Activated naive CD8-positive, alpha-beta T cell treated with anti-CD3 and anti-CD28 coated beads for 36 hours (primary cell): ENCODE measurements at places on chromosomes 7 and 10.

DNA sequence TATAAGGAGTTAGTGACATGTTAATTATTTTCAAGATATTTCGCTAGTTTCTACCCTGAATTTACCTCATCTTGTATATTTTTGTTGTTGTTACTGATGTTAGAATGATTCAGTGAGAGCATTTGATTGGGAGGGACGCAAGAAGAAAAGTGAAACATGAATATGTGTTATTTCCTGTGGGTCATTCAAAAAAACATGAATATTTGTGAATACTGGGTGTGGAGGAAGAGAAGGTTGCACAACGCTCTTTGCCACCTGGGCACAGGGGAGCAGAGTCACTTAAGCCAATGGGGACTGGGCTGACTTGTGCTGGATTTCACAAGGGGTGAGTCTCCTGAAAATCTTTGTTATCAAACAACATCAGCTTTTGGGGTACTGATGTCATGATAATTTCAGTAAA lies 39.5 kb downstream of the AGK start:
- no peak for DNase-seq

GRCh38 chr7:132240821-132241422 lies 335.3 kb downstream of the PLXNA4 start:
- DNase-seq: no peak

DNA sequence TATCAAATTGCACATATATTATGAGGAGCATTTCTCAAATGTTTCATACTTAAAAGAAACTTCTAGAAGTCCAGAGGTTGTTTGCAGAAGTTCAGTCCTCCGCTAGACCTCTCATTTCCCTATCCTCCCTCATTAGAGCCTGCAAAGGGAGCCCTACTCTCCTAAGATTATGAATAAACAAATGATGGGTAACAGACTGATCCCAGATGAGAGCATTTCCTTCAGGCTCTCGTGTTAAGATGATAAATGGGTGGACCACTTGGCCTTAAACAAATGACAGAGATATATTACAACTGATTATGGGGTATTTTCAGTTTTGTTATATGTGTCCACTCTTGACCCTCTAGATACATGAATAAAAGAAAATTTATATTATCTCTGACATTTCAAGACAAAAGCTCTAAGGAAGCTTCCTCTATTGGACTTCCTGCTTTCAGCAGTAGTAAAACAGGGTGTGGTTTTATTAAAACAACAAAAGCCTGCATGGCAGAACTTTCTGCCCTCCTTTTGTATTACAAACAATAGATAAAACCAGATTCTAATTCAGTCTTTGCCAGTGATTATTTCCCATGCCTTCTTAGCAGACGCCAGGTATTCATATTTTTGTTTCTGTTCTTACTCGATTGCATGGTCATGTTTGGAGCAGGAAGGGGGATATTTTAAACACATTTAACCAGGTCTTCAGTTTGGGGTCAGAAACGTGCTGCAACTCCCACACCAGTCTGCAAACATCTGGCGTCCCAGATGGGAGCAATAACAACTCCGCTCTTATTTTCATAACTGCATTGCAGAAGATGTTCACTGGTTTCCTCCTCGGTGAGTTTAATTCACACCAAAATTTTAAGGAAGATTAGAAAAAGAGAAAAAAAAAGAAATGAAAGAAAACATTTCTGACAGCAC lies 52.4 kb upstream of the FAM204A start:
- no peak for DNase-seq

GRCh38 chr10:7795605-7796004 lies 7.6 kb downstream of the ATP5F1C start:
- DNase-seq: no peak

DNA sequence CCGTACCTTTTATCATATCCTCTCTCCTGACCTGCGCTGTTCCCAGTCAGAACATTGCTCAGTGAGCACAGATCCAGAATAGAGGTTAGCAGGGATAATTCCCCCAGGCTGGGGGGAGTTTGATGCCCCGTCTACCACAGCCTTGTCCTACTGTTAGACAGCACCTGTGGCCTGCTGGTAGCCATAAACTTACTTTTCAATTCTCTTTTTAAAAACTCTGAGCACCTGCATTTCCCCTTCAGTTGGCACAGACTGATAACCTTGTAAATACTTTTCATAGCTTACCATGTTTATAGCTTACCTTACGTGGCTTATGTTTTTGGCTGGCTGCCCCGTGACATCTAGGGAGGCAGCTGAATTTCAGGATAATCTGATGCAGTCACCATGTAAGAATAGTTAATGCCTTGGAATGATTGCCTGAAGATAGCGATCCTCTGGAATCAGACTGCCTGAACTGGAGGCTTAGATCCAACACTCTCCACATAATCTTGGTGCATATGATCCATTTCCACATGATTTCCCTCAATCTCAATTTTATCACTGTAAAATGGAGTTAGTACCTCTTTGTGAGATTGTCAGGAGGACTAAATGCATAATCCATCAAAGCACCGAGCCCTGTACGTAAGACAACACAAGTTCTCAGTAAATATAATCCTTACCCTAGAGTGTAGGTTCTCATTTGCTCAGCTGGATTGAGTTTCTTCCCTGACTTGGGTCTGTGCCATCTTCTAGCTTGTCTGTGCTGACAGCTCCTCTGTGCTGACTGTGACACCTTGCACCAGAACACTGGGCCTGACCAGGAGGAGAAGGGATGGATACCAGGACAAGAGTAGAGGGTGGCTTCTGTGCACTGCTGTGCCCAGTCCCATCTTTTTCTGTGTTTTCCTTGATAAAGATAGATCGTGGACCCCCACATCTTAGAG lies 111.7 kb upstream of the GJD4 start:
- DNase-seq: no peak

DNA sequence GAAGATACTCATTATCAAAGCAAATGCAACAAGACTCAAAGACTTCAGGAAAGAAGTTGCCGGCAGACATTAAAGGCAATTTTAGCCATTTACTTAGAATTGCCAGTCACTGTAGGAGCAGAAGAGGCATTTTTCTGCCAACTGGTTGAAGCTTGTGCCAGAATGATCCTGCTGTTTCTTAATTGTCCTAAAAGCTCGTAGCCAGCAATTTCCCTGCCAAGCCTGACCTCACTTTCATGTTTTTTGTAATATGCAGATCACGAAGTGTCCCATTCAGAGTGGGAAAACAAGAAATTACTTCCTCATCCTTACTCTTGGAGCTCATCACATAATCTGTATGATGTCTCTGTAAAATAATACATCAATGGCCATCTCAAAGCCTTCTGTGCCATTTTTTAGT lies 130.9 kb upstream of the ANKRD1 start:
- DNase-seq: no peak

- no peak for DNase-seq
Measured at GRCh38 chr10:101267776-101268175, 38.5 kb upstream of the LBX1 start.

DNA sequence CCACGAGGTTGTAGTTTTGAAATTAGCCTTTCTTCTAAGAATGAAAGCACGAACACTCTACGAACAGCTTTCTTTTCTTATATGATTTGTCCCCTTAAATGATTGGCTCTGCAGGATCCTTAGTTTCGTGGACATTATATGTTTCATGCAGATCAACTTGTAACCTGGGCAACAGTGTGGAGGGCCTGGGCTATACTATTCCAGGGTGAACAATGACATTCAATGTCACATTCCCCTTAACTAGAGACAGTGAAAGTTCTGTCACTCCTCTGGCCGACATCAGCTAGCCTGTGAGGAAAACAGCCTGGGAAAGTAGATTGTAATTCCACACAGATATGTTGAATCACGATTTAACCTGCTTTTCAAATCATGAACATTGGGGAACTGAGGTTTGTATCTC lies 23.4 kb downstream of the TAS2R16 start:
- no peak for DNase-seq

GRCh38 chr10:69329721-69330178 lies 51.5 kb downstream of the HK1 start:
- no peak for DNase-seq

- no peak for DNase-seq
Measured at GRCh38 chr7:47730142-47730541, 148.2 kb upstream of the TNS3 start.

DNA sequence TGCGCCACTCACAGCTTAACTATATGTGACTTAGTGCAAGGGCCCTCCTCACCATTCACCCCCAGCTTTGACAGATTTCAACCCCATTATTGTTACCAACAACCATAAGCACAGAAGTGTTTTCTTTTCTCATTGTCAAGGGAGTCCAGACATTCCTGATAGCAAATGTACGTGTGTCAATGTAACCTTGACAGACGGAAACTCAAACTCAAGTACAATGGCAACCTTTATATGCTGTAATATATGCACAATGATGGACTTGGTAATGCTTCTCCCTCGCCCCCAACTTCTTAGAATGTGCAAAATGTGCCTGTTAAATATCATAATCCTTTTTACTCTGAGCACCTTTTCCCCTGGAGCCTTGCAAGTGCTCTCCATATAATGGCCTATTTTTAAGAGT lies 34.7 kb downstream of the CYCS start:
- no peak for DNase-seq

DNA sequence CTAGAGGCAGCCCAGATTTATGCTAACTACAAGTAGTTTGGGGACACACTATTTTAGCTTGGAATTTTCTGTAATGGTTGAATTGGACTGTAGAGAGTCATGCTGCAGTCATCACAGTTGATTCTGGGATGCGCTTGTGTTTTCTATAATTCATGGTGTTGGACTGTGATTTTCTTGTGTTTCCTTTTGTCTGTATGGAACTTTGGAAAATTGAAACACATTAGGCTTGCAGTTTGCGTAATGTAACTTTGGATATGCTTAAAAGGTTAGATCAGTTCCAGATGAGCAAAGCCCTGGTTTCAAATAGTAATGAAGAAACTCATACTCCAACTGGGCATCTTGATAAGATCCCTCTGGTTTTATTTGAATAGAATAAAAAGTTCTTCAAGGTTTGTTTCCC lies 502.2 kb downstream of the ARL4A start:
- DNase-seq: no peak

DNA sequence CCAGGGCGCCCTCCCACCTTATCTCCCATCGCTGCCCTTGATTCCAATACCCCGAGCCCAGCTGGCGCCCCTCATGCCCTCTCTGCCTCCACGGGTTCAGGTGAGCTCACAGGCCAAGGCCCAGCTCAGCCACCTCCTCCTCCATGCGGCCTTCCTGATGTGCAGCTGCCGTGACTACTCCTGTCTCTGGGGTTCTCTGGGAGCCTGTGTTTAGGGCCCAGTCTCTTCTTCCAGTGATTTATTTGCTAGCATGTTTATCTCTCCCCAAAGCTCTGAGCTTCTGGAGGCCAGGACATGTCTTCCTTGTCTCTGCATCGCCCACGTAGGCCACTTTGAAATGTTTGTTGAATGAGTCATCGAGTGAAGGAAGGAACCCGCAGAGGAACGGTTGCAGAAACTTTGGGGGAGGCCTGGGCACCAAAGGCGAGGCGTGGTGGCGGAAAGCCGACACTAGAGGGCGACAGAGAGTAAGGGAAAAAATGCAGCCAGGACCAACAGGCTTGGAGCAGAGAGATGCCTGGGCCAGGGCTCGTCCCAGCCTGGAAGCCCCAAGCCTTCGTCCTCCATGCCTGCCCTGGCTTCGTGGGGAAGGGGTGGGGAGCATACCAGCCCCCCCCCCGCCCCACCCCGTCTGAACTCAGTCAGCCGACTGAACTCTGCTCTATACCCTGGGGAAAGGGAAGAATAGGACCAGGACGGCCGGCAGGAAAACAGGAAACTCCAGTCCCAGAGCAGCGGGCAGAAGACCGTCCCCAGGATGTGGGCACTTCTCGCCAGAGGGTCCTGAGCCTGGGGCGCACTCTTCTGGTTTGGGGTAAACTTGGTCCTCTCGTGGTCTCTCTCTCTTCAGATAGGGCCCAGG lies 10.9 kb upstream of the HSPB1 start:
- DNase-seq: peak; percentile 90

- DNase-seq: peak; percentile 64
Measured at GRCh38 chr7:150778738-150779301, 21.3 kb downstream of the TMEM176B start.

DNA sequence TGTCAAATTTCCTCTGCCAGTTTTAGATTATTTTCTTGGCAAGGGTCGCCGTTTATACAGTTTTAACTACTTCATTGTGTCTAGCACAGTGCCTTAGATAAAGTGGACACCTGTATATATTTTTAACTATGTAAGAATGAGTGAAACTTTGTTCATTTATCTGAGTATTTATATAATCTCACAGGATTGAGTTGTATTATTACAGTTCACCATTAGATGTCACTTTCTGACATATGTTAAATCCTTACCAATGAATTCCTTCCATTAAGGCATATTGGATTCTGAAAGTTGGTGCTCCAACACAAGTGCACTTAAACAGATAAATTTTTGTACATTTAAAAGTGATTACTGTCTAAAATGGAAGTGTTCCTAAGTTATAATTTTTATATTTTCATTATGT lies 43.0 kb downstream of the ZMYND11 start:
- DNase-seq: no peak

DNA sequence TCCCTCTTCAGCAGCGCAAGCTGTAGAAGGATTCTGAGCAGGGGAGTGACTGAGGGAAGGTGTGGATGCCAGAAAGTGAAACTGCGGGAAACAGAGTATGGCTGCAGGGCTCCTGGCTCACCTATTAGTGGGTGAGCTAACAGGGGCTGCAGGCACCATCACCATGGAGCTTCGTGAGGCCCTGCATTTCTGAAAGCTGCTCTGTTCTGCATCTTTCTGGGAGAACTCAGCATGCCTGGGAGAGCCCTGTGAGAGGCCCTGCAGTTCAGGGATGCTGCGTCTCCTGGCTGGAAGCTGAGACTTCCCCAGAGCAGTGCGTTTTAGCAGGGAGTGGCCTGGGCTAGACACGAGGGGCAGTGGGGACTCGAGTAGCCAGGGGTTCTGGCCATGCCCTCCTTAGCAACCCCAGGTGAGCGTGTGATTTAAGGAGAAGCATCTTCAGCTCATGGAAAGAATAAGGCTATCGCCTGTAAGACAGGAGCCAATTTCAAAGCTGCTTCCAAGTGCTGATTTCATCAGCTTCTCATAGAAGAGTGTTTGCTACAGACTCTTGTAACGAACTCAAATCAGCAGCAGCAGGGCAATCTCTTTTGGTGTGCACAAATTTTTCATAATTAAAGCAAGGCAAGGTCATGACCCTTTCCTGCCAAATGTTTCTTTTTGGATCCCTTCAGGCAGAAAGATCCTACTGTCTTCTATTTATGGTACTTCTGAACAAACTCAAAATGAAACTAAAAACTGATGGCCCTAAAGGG lies 293.6 kb upstream of the ZNF32 start:
- DNase-seq: no peak

DNA sequence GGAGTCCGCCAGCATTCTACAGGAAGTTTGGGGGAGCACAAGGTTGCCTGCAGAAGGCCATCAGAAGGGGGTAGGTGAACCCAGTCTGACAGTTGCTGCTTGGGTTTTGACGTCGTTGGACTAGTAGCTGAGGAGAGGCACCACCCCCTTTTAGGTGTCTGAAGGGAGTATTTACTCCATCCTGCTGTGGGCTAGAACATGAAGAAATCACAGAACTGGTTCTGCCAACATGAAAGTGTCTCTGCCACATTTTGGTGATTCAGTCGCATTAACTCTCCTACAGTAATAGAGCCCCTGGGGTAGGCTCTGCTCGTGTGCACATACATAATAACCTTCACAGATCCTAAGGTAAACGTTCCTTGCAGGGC lies 834 bp upstream of the TRIL start:
- DNase-seq: no peak

GRCh38 chr7:94706996-94707740 lies 51.2 kb upstream of the SGCE start:
- DNase-seq: no peak

GRCh38 chr10:50830066-50830465 lies 55.4 kb downstream of the A1CF start:
- no peak for DNase-seq
